ENCODE measurements at places on chromosomes 4 and X.

- no peak for DNase-seq
Measured at GRCh38 chr4:62871078-62871477, 1538.2 kb downstream of the TECRL start.

- DNase-seq: no peak
Measured at GRCh38 chr4:87066403-87067123, 131.8 kb downstream of the AFF1 start.

DNA sequence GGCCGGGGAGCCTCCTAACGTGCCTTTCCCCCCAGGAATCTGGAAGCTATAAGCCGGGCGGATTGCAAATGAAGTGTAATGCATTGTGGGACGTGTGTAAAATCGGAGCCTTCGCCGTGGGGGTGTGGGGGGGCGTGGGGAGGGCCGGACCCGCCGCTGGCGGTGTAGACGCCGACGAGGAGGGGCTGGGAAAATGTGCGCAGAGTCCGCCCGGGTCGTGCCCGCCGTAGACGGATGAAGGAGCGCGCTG lies 1.3 kb downstream of the STOX2 start:
- DNase-seq: no peak

DNA sequence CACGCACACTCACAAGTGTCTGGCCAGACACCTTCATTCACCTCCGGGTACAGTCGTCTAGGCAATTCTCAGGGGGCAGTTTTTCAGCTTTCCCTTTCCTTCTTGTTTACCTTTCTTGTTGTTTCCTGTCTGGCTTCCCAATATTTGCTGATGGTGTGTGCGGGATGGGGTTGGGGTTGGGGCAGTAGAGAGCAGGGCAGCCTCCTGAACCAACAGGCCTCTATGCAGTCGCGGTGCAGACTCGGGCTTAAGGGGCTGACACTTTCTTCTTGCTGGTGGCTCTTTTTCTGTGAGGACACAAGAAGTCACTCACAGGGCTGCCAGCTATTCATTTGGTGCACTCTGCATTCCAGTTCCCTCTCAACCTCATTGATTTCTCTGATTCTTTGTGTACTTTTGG lies 56.4 kb downstream of the NBDY start:
- DNase-seq: no peak

GRCh38 chr4:169438057-169438480 lies 167.3 kb upstream of the SH3RF1 start:
- DNase-seq: no peak

- no peak for DNase-seq
Measured at GRCh38 chr4:27009539-27009938, 148.9 kb downstream of the STIM2 start.

DNA sequence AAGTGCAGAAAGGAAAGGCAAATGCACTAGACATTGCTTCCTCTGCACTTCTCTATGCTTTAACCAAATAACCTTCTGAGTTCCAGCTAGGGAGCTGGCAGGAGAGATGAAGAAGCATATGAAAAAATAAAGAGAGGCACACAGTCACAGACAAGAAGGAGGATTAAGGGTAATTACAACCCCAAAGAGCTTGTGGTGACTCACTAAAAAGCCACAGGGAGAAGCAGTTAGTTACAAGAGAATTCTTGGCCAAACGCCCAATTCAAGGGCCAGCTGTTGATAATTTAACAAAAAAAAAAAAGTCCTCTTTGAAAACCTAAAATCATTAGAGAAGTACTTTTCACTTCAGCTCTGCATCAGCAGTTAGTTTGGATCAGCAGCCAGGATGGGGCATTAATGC lies 478.0 kb downstream of the KCNIP4 start:
- DNase-seq: no peak

DNA sequence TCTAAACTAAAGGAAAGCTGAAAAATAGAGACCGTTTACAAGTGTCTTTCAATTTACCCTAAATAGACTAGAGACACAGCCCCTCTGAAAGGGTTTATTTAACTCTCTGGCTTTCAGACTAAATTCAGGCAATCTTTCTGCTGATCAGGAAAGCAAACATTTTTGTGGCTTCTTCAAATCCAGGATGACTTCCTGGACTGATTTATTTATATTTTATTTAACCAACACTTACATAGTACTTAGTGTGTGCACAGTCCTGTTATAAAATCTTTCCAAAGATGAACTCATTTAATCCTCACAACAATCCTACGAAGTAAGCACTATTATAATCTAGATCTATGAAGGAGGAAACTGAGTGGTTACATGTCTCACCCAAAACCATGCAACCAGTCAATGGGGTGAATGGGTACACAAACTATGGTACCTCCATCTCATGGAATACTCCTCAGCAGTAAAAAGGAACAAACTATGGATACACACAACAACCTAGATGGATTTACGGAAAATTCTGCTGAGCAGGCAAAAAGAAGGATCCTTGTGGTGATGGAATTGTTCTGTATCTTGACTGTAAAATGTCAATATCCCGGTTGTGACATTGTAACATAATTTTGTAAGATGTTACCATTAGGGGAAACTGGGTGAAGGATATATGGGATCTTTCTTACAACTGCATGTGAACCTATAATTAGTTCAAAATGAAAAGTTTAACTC lies 64.1 kb upstream of the MAMLD1 start:
- no peak for DNase-seq
